ENCODE measurements at places on chromosomes 6 and 20.
A peak's percentile ranks its signal among the peaks of the same experiment; 100 is the strongest.

- DNase-seq, result no peak
These were observed 38.0 kb downstream of the C20orf203 start for GRCh38 chr20:32635764-32636163.

- no peak for DNase-seq
These were observed 40.3 kb upstream of the OGFRL1 start for GRCh38 chr6:71248306-71248765.

DNA sequence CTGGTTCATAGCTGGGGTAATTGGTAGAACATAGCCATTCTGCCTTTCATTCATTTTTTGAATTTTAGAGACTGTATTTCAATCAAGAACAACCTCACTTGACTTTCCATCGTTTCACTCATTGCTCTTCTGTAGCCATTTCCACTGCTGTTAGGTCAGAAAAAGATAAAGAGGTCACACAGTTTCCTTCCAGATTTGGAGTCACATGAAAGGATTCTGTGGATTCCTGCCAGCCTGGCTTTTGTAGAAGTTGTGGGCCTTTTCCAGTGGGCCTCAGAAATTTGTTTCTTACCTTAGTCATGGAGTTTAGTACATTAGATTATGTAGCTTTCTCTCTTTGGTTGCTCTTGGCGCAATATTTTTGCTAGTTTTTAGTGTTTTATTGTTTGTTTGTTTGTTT is 157.8 kb downstream of the SASH1 start:
- DNase-seq, result no peak

GRCh38 chr20:7667194-7667593 is 273.1 kb downstream of the HAO1 start:
- no peak for DNase-seq

GRCh38 chr6:169979873-169980432 is 228.5 kb downstream of the ERMARD start:
- DNase-seq, result peak; percentile 65

DNA sequence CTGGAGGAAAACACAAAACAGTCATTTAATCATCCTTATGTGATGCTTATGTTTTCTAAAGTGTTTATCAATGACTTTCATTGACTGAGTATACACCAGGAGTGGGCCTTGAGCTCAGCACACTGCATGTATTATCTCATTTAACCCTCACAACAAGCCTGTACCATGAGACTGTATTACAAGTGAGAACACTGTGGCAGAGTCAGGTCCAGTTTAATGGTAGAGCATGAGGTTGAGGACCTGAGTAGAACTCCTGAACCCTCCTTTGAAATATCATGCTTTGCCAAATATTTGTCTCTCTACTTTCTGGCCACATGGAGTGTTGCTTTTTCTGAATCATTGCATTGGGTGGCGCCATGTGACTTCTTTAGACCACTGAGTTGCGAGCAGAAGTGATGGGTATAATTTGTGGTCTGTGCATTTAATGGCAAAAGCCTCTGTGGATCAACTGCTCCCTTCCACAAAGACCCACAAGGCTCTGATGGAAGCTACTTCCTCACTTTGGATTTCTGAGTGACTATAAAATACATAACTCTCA is 65.0 kb upstream of the SIRPG start:
- DNase-seq, result no peak

- DNase-seq, result no peak
These were observed 458.7 kb upstream of the RUNX2 start for GRCh38 chr6:44869321-44869897.

DNA sequence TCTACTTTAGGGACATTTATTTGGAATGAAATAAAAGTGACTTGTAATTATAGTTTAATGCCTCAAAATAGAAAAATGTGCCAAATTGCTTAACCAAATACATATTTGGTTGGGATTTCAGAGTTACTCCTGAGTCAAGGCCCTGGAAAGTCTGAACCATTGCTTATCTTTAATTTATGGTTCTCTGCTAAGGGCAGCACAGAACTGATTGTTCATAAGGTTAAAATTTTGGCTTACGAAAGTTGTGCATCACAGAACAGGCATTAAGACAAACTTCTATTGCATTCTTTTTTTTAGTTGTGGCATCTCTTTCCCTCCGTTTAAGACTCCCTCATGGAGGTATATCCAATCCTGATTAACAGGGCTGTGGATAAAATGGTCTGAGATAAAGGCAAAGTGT is 92.2 kb upstream of the TENT5A start:
- no peak for DNase-seq

- DNase-seq, result no peak
These were observed 29.6 kb downstream of the DSE start for GRCh38 chr6:116400328-116400727.

DNA sequence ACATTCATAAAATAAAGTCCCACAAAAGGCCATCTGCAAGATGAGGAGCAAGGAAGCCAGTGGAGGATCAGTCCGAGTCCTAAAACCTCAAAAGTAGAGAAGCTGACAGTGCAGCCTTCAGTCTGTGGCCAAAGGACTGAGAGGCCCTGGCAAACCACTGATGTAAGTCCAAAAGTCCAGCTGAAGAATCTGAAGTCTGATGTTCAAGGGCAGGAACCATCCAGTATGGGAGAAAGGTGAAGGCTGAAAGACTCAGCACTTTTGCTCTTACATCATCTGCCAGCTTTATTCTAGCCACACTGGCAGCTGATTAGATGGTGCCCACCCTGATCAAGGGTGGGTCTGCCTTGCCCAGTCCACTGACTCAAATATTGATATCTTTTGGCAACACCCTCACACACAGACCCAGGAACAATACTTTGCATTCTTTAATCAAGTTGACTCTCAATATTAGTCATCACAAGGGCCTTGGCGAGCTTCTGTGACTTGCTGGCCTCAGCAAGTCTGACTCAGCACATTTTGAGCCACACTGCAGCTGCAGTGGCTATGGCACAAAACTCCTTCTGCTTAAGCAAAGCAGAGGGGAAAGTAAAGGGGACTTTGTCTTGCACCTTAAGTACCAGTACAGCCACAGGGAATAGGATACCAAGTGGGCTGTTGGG is 1370.3 kb upstream of the CITED2 start:
- no peak for DNase-seq

GRCh38 chr6:100230115-100230952 is 234.4 kb downstream of the SIM1 start:
- DNase-seq, result no peak

GRCh38 chr6:53790886-53791285 is 3.9 kb upstream of the LRRC1 start:
- no peak for DNase-seq

- DNase-seq, result no peak
These were observed 85.7 kb downstream of the TAF4 start for GRCh38 chr20:61979701-61980635.

- no peak for DNase-seq
These were observed 83.5 kb upstream of the BEND3 start for GRCh38 chr6:107198631-107199416.

- DNase-seq, result no peak
These were observed 177.7 kb downstream of the TSHZ2 start for GRCh38 chr20:53149890-53150205.

DNA sequence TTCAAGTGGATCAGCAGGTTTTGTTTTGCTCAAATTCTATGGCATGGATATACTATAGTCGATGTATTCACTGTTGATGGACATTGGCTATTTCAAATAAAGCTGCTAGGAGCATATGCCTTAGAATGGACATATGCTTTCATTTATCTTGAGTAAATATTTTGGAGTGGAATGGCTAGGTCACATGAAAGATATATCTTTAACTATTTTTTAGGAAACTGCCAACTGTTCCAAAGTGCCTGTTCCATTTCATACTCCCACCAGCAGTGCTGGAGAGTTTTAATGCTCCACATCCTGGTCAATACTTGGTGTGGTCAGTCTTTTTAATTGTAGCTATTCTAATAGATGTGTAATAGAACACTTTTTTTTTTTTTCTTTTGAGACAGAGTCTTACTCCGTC is 81.1 kb upstream of the PIM1 start:
- no peak for DNase-seq

DNA sequence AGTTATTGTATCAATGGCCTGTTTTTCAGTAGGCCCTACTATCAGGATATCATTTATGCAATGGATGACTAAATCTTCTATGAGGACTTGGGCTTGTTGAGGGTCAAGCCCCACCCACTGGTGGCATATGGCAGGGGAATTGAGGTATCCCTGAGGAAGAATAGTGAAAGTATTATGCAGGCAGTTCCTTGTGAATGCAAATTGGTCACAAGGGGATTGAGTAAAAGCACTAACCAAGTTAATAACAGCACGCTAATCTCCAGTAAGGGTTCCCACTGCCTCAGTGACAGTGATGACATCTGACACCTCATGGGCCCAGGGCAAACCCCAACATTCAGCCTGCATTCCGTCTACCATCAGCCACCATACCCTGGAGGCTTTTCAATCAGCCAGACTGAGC is 14.9 kb downstream of the BPIFA1 start:
- DNase-seq, result no peak

DNA sequence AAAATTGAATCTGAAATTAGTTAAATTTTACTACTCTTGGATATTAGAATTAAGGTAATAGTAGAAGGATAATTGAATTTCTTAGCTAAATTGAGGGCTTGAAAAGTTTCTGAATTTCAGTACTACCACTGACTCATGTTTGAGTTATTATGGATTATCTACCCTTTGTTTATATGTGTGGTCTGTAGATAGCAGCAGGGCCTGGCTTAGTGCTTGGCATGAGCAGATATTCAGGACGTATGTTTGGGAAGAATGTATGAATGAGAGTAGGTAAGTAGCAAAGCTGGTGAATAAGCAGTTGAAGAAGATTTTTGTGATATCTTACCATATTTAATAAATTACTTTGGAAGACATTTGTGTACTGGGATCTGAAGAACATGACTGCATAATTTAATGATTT is 152.7 kb downstream of the MACROD2 start:
- DNase-seq, result no peak

- no peak for DNase-seq
These were observed 127.5 kb downstream of the CDKAL1 start for GRCh38 chr6:20661721-20662120.

GRCh38 chr20:51271931-51272330 is 249.0 kb upstream of the KCNG1 start:
- DNase-seq, result no peak

DNA sequence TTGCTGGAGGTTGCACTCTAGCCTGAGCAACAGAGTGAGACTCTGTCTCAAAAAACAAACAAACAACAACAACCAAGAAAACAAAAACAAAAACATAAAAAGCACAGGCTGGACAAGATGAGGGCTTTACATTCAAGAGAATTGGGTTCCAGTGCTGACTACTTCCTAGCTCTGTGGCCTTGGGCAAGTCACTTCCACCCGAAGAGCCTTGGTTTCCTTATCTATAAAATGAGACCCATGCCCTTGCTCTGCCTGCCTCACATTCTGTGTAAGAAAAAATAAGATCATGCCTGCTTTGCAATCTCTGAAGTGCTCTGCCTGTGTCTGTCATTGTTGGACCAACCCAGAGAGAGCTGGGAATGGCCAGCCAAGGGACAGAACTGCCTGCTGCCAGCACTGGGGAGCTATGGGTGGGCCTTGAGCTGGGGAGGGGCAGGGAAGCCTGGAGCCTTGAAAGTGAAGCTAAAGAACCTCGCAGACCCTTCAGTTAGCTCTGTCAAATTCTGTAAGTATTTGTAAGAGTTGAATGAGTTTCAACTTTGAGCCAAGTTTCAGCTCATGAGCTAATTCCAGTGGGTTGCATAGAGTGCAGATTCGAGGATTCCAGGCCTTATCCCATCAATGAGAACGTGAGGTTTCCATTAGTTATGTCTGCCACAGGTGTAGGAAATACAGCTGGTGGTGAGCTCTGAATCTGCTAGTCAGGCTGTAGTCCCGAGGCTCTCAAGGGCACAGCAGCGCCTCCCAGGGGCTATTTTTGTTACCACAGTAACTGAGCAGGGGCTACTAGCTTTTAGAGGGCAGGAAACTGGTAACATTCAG is 93.2 kb downstream of the DLGAP4 start:
- no peak for DNase-seq

DNA sequence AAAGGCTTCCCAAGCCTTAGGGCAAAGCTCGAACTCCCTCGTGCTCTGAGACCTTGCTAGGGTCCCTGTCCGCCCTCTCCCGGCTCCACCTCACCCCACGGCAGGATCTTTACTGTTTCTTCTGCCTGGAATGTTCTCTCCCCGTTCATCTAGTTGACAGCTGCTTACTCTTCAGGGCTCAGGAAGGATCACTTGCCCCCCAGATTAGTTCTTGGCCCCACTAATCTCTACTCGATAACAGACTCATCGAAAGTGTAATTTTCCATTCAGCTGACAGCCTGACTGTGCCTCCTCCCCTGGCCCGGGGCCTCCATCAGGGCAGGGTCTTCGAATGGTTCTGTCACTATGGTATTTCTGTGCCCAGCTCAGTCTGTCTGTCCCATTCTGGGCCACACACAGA is 3.1 kb downstream of the MAP1LC3A start:
- no peak for DNase-seq

GRCh38 chr6:14451594-14452374 is 334.2 kb downstream of the CD83 start:
- DNase-seq, result no peak

- no peak for DNase-seq
These were observed 40.3 kb upstream of the AHI1 start for GRCh38 chr6:135537741-135538301.

DNA sequence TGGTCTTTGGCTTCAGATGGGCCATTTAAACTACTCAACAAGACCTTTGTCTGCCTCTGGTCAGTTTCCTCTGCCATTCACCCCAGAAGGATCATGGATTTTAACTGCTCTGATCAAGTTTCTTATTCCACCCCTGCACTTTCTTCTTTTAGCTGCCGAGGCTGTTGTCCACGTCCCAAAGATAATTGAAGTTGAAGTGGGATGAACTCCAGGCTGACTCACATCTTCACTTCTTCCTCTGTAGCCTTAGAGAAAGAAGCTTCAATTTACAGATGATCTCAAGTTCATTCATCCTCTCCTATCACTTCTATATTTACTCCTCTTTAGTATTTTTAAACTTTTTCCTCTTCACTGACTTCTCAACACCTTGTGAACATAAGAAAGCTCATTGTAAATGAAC is 651.6 kb downstream of the UTRN start:
- DNase-seq, result no peak

DNA sequence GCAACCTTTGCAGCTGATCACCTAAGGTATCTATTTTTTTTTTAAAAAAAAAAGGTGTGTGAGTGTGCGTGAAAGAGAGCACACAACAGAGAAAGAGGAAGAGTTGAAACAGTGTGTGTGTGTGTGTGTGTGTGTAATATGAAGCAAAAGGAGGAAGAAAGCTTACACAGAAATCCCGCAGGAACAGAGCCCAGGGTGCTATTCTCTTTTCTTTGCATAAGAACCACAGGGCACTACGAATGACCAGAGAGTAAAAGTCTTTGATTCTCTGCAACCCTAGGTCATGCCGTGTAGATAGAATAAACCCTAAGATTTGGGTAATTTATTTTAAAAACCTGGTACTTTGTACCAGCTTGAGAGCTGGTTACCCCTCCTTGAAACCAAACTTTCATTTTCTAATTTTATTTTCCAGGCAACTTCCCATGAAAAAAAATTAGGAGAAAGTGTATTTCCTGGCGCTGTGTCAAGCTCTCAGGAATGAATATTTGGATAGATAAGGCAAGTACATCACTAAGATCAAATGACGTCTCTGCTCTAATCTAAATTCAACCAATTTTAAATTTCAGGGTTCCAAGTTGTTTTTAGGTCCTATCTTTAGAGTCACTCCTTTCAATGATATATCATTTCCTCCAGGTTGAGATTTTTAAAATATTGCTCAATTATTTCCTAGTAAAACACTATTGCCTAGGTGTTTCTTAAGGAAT is 47.9 kb upstream of the ID4 start:
- DNase-seq, result no peak

Data from cardiac septum (tissue), 1 donor.